ENCODE measurements at places on chromosomes 6 and 20. TPM values are rescaled to one million over a fixed set of nuclear protein-coding genes. Genes with fewer than 3 reads are reported as not detected.

GRCh38 chr20:43564455-43564854 is 5.6 kb downstream of the SGK2 start:
- no peak for DNase-seq

Gene WFDC12
- not detected for total RNA-seq

Gene SMIM28
- total RNA-seq = not detected

GRCh38 chr6:140276719-140277118 is 902.3 kb upstream of the CITED2 start:
- no peak for DNase-seq

DNA sequence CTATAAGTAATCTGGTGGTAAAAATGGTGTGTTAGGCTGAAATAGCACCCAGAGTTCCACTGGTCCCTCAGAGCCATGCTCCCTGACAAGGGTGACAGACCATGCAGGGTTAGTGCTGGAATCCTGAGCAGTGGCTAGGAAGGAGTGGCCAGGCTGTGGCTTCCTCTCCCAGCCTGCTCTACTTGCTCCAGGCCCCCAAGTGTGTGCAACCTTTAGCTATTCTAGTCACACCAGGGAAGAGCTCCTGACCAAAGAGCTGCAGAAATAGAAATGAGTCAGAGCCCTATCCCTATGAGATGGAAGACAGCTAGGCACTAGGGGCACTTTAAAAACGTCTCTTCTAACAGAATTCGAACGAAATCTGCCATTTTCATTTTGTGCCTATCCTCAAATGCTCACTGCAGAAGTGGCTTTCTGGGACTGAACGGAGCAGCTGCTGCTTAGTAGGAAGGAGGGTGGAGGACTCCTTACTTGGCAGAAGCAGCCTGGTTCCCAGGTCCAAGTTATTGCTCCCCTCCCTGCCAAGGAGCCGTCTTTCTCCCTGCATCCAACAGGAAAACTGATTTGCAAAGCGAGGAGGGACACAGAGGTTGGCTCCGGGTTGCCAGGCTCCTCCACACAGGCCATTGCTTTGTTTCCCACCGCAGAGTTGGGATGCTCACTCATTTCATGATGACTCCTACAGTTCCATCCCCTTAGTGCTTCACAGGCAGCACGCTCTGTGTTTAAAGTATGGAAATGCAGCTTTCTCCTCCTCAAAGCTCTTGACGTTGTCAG is 754.5 kb downstream of the C6orf118 start:
- DNase-seq = no peak

Gene TUBB2B
- total RNA-seq = 554 TPM

Gene TRMT11
- total RNA-seq = 33.8 TPM

Gene IL17F
- total RNA-seq = not detected

- DNase-seq = no peak
These were observed 176.1 kb downstream of the SMOC2 start for GRCh38 chr6:168616816-168617765.

Gene DACT2
- 11.7 TPM for total RNA-seq

GRCh38 chr6:126672649-126673048 is 332.7 kb downstream of the CENPW start:
- DNase-seq = no peak

GRCh38 chr20:52963131-52963530 is 9.0 kb upstream of the TSHZ2 start:
- DNase-seq = peak; percentile 34

GRCh38 chr6:35969646-35970045 is 48.7 kb upstream of the SRPK1 start:
- no peak for DNase-seq

Gene LGSN
- total RNA-seq = 0.40 TPM

Gene CALHM5
- total RNA-seq = 2.6 TPM

DNA sequence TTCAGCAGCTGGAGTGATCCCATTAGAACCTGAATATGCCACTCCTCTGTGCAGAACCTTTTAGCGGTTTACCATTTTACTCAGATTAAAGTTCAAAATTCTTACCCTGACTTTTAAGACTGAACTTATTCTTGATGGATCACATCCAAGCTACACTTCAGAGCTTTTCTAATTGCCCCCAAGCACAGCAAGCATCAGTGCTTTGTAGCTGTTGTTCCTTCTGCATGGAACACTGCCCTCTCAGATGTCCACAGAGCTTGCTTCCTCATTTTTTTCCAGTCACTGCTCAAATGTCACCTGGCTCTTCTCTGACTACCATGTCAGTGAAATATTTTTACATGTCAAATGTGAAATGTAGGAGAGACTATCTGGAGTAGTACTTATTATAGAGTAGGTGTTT is 1.6 kb upstream of the SLC35B3 start:
- DNase-seq = no peak

Gene KIF6
- 4.8 TPM for total RNA-seq

GRCh38 chr6:158781692-158782373 is 37.3 kb downstream of the EZR start:
- no peak for DNase-seq

Gene NFKBIE
- total RNA-seq = 3.5 TPM

DNA sequence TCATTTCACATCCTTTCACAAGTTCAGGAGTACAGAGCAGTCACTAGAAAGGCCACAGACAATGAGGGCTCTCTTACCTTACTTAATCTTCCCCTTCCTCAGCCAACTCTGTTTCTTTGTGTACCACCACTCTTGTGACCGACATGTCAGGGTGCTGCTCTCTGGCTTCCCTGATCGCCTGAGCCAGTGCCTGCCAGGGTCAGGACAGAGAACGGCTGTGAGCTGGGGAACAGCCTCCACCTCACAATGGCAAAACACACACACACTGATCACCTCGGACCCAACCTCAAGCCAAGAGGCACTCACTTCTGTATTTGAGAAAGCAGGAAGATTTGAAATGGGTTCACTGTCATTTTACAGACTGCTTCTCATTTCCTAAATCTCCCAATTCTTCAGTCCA is 30.8 kb downstream of the SMLR1 start:
- DNase-seq = no peak

GRCh38 chr6:49332781-49333180 is 130.3 kb downstream of the MMUT start:
- DNase-seq = no peak

DNA sequence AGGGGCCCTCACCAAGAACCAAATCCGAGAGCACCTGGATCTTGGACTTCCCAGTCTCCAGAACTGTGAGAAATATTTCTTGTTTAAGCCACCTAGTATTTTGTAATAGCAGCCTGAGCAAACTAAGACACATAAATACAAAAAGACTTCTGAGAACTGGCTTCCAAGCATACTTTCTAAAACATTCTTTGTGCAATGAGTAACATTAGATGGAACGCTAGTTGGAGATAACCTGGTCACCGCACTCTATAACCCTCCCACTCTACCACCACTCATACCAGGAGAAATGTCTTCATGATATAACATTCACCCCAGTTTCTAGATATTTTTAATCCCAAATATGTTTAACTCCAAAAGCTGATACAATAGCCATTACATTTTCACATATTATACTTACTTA is 169.5 kb upstream of the THEMIS start:
- no peak for DNase-seq

Gene AFDN
- total RNA-seq = 123 TPM

- no peak for DNase-seq
These were observed 12.0 kb upstream of the GMDS start for GRCh38 chr6:2257363-2257762.

Gene PAX1
- 0.06 TPM for total RNA-seq

Gene VSTM2L
- total RNA-seq = 32.2 TPM

- DNase-seq = no peak
These were observed 396.4 kb downstream of the BCKDHB start for GRCh38 chr6:80502871-80503270.

Gene USP49
- 7.0 TPM for total RNA-seq

DNA sequence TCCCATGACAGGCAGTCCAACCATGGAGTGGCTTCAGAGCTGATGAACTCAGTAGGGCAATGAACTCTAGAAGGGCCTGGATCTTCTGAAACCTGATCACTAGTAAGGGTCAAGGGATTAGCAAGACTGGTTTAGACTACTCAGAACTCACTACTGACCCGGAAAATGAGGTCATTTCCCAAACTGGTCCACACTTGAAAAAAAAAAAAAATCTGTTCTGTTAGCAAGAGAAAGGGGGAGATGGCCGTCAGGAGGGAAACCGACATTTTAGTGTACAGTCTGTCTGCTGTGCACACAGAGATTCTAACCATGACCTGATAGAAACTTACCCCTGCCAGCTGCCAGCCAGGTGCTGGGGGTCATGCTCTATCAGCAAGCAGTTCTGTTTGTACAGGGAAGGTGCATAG is 262.4 kb upstream of the AGPAT4 start:
- DNase-seq = no peak

DNA sequence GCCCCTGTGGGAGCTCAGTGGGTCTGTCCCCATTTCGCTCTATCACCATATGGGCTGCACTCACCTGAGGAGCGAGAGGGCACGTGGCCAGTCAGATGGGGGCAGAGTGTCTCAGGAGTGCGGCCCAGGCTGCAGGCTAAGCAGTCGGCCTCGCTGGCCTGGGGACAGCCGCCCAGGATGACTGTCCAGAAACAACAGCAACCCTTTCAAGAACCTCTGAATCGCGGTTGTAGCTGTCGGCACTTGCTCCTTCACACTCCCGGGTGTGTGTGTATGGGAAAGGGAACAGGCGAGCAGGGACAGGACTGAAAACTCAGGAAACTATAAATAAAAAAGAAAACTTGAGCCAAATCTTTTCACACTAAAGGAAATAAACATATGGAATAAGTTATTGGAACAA is 63.1 kb downstream of the TFAP2A start:
- no peak for DNase-seq

DNA sequence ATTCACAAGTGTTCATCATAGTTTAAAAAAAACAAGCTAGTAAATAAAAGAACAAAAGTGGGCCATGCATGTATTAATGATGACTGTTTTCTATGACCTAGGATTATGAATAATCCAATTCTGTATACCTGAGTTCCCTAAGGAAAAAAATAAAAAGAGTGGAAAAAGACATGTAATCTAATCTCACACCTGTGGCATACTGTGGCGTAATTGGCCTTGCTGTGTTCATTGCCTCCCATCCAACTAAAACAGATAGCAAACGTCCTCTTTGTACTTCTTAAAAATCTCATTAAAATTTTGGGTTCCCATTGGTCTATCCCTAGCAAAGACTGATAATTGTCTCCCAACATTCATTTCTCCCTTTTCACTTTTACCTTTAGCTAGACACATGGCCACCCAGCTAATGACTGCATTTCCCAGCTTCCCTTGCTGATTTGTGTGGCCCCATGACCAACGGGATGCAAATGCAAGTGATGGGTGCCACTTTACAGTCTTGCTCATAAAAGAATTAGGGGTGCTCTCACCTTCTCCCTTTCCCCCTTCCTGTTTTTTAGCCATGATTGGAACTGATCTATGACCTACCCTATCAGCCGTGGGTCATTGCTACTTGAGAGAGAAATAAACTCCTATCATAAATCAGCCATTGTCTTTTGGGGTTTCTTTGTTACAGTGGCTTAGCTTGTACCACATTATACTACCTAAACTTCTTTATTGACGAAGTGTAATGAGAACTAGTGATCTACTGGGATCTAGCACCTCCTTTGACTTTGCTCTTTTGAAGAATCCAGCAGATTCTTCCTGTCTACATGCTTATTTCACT is 32.0 kb upstream of the TBC1D22B start:
- DNase-seq = no peak

DNA sequence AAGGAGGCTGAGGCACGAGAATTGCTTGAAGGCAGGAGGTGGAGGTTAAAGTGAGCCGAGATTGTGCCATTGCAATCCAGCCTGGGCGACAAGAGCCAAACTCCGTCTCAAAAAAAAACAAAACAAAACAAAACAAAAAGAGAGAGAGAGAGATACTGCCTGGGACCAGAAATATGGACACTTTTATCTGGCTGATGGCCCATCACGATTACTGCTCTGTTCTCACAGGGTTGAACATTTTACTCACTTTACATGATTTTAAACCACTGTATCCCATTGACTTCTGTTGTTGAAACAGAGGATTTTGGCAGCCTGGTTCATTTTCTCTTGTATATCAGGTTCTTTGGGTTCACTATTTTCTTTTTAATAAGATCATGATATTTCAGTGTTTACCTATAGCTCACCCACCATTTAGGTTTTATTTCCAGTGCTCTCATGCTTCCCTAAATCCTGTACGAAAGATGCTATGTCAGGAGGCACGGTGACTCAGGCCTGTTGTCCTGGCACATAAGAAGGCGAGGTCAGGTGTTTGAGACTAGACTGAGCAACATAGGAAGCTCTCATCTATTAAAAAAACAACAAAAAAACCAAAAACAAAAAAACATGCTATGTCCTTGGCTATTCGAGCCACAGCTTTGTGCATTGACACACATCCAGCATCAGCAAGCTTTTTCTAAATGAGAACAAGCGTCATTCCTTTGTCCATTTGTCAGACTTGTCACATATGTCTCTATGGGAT is 34.5 kb upstream of the RREB1 start:
- DNase-seq = no peak

DNA sequence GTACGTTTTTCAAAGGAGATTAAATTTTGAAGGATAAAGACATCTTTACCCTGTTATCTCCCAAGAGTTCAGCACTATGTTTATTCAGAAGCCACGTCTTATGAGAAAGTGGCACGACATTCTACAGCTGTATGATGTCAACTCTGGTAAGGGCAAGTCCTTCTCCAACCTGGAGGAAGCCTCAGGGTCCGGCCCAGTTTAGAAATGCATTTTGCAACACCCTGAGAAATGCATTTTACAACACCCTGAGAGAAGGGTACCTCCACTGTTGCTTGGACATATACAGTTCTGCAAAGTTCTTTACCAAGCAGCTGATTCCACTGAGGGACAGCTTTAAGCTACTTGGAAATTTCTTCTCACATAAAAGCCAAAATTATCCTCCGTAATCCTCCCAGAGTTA is 17.5 kb downstream of the NAPB start:
- no peak for DNase-seq

DNA sequence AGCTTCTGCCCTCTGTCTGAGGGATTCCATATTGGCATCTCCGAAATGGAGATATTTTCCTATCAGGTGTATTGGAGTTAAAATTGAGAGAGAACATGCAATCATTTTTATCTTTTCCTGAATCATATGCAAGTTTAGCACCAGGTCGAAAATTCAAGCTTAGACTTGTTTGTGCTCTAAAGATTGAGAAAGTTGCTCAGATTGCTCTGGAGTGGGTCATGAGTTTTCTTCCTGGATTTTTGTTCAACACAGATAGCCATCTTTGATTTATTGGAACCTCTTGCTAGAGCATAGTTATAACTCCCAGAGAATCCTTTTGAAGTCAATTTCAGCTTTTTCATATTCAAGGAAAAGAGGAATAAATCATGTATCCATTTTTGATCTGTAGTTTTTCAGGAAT is 373.5 kb upstream of the FLRT3 start:
- no peak for DNase-seq

GRCh38 chr6:449486-450419 is 58.2 kb downstream of the IRF4 start:
- no peak for DNase-seq

- DNase-seq = no peak
These were observed 603.8 kb downstream of the PRKN start for GRCh38 chr6:162123797-162124196.

DNA sequence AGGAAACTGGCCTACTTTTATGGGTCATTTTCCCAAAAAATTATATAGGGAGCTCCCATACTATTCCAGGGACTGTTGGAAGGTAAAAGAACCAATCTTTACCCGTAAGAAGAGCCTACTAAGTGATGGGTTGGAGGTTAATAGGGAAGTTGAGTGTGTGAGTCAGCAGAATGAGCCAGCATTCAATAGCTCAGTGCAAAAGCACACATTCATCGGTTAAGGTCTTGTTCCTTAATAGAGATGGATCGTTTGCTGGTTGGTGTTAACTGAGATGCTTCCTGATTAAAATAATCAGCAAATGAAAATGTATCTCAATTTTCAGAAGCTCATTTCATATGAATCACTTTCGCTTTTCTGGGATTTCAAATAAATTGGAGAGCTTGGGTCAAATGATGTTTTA is 115.3 kb upstream of the MRPS10 start:
- DNase-seq = no peak

- no peak for DNase-seq
These were observed 95.8 kb downstream of the TMEM242 start for GRCh38 chr6:157227202-157228166.
